Eye (tissue), 1 donor: ENCODE measurements at places on chromosomes 5 and 9.
A peak's percentile ranks its signal among the peaks of the same experiment; 100 is the strongest.

DNA sequence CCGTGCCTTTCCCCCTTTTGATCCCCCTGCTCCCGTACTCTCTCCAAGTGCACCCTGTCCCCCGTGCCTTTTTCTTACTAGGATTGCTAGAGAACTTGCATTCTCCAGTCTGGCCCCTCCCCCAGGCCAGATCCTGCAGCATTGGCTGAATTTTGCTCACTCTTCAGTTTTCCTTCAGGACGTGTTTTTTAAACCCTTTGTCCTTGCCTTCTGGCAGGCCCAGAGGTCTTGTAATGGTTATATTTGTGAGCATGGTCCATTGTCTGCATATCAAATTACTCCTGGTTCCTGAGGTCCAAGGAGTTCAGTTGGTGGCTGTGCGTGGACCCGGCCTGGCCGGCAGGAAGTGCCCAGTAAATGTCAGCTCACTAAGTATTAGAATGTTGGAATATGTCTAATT is 606 bp downstream of the TBC1D13 start:
- DNase-seq: peak; percentile 41

GRCh38 chr9:34510497-34511468 is 12.0 kb downstream of the ENHO start:
- DNase-seq: peak; percentile 78

- peak; percentile 88 for DNase-seq
These were observed 12.4 kb upstream of the MEIKIN start for GRCh38 chr5:131957721-131958441.

DNA sequence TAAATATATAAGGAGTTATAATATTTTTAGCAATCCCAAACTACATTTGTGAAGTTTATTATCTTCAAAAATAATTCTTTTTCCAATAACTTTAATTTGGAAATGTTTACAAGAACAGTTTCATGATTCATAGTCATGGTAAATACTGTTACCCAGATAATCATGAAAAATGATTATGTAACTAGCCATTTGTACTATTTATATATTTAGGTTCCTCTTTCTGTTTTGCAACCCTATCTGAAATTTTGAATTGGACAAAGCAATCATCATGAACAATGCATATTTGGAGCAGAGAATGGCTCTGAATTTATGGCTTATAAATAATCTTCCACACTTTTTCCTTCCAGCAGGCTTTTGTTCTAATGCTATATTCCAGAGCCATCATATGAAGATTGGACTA is 499.7 kb downstream of the SLCO4C1 start:
- no peak for DNase-seq

- no peak for DNase-seq
These were observed 284.1 kb downstream of the CTNND2 start for GRCh38 chr5:11620172-11620571.

- DNase-seq: no peak
These were observed 9.8 kb downstream of the LHX2 start for GRCh38 chr9:124021385-124021769.

DNA sequence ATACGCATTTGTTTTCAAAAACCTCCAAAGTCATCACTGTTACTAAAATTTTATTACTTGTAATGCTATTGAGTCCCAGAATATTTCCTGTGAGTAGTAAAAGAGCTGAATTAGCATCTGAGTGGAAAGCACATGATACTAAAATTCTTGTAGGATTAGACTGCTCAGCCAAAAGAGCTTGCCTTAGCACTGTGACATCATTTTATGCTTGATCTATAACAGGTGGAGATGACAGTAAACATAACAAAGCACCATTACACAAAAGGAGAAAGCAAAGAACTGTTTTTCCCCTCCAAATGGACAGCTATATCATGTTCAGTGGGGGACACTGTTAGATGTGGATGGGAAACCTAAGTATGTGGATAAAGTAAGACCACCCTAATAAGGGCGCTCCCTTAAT is 5.8 kb upstream of the JAK2 start:
- peak; percentile 28 for DNase-seq

DNA sequence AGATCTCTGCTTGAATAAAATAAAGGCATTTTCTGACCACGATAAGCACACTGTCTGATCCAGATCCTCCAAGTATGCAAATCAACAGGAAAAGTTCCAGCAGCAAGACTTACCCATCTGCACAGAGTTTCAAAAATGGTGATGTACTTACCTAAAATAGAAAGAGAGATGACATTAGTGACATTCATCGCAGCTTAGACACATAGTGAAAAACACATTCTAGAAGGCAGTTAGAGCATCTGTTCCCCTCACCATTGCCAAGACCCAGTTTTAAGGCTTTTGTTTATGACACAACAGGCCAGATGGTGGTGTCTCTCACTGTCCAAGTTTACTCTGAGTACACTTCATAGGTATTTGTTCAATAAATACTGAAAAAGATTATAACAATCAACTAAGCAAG is 207.7 kb downstream of the PDE4D start:
- peak; percentile 30 for DNase-seq

DNA sequence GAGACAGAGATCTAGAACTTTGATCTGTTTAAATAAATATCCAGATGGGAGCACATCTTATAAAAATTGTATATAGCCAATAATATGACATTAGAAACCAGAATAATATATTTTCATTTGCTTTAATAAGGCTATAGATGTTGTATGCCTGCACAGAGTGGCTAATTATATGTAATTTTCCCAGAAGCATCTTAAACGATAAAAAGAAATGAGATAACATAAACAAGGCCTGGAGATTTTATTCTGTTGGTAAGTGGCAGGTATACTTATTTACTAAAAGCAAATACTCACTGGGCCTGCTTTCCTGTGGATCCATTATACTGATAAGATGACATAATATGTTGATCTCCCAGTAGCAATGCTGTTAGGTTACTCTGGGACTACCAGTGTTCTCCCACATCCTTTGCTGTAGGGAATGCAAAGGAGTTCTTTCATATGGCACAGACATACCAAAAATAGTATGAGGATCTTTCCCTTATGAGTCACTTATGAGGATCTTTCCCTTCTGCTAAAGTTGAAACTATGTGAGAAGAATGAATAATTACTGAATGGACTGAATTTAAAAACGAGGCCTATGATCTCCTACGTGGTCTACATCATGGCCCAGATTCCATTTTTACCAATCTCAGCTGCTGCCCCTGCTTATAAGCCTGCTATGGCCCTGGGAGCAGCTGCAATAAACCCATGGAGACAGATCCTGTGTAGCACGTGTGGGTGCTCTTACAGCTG is 112.1 kb downstream of the NUDT12 start:
- DNase-seq: no peak

DNA sequence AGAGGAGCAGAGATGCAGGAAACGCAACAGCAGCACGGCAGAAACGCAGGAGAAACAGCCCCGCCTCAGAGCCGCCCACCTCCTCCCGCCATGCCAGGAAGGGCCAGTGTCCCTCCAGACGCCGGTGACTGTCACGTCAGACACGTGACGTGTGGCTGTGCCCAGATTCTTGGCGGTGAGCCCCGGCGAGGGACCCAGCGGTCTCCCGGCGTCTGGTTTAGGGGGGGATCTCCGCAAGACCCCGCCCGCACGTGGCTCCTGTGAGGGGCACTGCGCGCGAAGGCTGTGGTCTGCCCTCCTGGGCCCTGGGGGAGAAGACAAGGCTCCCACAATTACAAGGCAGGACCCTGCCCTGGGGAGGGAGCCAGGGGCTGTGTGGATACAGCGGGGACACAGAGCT is 2.4 kb upstream of the LCN8 start:
- no peak for DNase-seq

DNA sequence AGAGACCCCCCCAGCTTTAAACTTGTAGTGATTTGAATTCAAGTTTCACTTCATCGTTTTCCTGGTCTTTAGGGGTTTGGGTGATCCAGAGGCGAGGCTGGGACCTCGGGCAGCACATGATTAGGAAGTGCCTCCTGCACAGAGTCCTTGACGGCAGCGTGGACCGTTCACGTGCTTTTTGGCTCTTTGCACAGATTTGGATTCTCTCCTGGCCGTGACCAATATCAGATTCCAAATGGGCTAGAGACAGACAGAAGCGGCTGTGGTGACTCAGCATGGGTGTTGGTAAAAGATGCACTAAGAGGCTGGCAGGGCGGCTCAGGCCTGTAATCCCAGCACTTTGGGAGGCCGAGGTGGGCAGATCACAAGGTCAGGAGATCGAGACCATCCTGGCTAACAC is 117.2 kb upstream of the CACNA1B start:
- no peak for DNase-seq

DNA sequence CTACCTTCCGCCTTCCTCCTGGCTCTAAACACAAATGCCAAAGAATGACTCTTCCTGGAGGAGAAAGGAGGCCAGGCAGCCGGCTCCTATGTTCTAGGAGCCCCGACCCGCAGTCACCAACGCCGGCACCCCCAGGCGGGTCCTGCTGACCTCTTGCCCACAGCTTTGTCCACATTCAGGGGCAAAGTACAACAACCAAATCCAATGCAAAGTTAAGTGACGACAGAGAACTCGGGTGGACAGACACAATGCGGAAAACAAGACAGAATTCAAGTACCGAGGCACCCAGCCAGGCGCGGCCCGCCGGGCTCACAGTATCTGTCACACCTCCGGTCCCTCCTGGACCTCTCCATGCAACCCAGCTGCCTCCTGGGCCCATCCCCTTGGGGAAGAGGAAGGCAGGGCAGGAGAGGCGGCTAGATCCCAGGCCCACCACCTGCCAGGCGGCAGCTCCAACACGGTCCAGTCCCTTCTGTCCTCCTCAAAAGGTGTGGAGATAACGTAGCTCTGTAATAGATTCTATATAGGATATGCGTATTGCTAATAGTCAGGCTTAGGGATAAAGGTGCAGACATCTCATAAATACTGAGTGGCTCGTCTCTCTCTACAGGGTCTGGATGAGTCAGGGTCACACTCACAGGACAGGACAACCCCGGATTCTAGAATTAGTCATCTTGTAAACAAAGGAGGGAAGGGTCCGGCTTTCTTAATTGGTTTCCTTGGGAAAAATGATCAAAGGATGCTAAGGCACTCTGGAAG is 46.9 kb upstream of the UBAC1 start:
- peak; percentile 25 for DNase-seq

- no peak for DNase-seq
These were observed 132.3 kb upstream of the ZNF608 start for GRCh38 chr5:124878583-124879342.

- DNase-seq: no peak
These were observed 11.3 kb upstream of the ACSL6 start for GRCh38 chr5:132022737-132023136.

GRCh38 chr5:106633825-106634224 is 1036.9 kb downstream of the EFNA5 start:
- no peak for DNase-seq

GRCh38 chr5:100676817-100677631 is 141.8 kb downstream of the FAM174A start:
- no peak for DNase-seq

DNA sequence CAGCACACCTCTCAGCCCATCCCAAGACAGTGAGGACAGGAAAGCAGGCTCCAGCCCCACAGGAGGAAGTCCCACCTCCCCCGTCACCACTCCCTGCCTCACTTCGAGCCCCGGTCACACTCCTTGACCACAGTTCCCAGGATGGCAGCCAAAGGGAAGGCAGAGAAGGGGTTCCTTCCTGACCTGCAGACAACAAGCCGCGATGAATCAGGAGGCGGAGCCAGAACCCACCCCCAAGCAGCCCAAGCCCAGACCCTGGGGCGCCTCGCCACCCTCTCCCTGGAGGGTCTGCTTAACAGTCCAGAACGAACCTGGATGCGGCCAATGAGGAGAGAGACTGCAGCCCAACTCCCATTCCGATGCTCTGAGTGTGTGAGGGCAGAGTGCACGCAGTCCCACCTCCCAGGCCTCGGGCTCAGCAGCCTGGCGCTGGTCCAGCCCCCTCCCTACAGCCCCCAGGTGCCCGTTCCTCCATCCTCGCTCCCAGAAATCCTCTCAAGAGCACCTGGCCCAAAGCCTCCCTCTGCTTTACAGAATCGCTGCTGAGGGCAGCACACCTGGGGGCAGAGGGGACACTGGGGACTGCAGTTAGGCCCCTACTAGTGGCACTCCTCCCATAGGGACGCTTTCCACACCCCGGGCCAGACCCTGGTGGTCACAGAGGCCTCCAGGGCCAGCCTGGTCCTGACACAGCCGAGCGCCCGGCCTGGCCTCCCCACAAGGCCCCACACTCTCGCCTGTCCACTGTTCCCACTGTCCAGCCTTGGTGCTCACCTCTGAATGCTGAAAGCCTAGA is 69.6 kb upstream of the LRRTM2 start:
- no peak for DNase-seq

GRCh38 chr9:129287619-129288305 is 109.7 kb upstream of the IER5L start:
- DNase-seq: no peak

DNA sequence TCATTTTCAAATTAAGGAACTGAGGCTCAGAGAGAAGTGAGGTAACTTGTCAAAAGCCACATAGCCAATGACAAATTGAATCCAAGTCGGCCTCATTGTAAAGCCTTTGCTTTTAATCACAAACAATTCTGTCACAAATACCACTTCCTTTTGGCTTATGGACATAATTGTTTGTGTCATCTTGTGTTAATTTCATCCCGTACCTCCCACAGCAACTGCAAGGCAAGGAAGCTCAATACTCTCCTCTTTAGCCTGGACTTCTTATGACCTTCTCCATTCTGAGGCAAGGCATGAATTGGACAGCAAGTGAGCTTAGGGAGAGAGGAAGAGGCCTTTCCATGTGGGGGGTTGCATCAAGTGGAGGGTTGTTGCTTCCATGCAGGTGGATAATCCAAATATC is 62.2 kb upstream of the SLC2A8 start:
- no peak for DNase-seq

DNA sequence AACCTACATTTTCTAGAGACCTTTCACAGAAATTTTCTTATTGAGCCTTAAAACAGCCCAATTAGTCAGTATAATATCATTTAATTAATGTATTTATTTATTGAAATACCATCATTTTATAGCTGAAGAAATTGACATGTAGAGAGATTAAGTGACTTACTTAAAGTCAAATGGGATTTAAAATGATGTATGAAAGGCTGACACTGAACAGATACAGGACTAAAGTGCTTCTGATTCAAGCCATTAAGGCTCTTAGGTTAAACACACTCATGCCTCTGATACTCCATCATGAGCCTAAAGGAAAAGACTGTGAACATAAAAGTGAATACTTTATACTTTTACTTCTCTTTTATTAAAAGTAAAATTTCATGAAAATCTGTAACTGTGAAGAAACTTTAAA is 12.8 kb downstream of the C9orf72 start:
- DNase-seq: no peak

DNA sequence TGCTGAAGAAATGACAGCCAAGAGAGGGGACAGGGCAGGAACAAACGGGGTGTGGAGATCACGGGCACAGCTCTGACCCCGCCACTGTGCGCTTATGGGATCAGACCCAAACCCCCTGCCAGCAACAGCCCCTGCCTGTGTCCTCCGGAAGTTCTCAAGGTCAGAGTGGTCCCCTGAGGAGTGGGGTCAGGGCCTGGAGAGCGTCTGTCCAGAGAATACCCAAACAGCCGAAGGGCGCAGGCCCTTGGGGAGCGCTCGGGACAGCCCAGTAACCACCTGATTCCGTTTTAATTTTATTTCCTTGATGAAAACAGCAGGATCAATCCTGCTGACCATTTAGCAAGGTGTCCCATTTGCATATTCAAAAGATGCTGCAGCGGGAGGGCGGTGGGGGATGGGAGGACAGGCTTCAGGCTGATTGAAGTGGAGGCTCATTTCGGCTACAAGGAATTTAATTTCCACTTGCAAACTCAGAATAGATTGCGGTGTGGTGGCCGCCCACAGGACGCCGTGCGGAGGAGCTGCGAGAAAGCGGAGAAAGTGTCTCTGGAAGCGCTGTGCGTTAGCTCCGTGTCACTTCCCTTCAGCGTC is 32.6 kb upstream of the TMEM250 start:
- no peak for DNase-seq

GRCh38 chr9:134314039-134314949 is 12.0 kb upstream of the RXRA start:
- DNase-seq: no peak
